ENCODE measurements at places on chromosomes 3 and 15.

GRCh38 chr15:99618941-99619411 lies 53.2 kb downstream of the MEF2A start:
- DNase-seq = no peak

GRCh38 chr15:70269991-70270751 lies 172.5 kb upstream of the TLE3 start:
- DNase-seq = no peak

GRCh38 chr15:85490856-85491255 lies 110.5 kb downstream of the AKAP13 start:
- DNase-seq = no peak

DNA sequence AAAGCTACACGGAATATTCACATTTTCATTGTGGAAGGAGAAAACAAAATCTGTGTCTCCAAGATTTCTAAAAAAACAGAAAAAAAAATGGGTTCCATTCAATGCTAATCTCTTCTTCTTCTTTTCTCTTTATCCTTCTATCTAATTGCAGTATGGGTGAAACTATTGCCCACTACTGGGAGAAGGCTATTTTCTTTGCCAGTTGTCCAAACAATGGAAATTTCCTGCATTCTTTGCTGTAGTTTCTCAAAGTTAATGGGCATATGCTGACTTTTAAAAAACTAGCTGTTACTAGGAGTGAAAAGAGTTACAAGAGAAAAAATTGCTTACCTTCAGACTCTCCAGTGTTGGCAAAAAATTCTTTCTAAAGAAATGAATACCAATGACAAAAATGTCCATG lies 179.3 kb upstream of the ANKRD28 start:
- no peak for DNase-seq

GRCh38 chr3:60294181-60294580 lies 957.1 kb downstream of the FHIT start:
- peak; percentile 20 for DNase-seq

GRCh38 chr3:191269289-191270085 lies 59.7 kb upstream of the CCDC50 start:
- DNase-seq = no peak

DNA sequence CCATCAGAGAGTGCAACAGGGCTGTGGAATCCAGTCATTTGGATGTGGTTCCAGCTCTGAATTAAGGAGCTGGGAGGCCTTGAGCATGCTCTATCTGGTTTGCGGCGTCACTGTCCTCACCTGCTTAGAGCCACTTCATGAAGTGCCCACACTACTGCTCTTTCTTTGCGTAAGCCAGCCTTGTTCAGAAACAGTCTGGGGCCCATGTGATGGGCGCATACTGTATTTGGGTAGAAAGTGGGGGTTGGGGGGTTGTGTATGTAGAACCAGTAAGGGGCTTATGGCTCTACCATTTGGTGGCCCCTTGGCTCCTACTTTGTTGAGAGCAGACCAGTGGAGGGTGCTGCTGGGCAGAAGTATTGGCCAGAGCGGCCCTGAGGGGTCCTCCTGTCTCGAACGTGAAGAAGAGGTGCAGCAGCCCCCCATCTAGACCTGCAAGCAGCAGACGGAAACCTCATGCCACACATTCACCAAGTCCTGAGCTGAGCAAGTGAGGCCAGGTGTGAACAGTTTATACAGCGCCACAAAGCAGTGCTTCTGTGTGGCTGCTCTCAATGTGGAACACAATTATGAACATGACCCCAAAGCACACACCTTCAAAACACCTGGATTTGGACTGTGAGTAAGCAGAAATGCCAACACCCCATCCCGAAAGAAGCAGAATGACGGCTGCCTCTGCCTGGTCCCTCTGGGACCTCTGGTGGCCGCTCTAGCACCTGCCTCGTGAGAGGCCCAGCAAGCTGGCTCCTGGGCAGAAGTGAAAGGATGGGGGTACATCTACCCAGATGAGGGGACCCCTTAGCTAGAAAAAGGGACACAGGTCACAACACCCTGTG lies 26.6 kb downstream of the SRPRB start:
- DNase-seq = no peak

Data from activated CD4-positive, alpha-beta T cell treated with anti-CD3 and anti-CD28 coated beads, Interleukin-2, amount 50 U/mL, for 16 hours (primary cell).